ENCODE measurements at places on chromosomes 7 and 10.

DNA sequence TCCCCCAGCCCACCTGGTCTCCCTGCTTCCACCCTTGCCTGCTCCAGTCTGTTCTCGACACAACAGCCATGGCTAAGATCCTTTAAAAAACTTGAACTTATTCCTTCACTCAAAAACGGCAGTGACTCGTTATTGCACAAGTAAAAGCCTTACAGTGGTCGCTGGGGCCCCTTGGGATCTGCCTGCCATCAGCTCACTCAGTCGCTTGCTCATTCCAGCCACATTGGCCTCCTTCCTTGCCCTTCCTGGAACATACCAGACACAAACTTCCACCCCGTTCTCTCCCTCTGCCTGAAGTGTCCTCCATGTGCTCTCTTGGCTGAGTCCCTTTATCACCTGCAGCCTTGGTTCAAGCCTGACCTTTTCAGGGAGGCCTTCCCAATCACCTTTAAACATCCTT, 4.7 kb downstream of the CCNY start:
- DNase-seq = no peak

DNA sequence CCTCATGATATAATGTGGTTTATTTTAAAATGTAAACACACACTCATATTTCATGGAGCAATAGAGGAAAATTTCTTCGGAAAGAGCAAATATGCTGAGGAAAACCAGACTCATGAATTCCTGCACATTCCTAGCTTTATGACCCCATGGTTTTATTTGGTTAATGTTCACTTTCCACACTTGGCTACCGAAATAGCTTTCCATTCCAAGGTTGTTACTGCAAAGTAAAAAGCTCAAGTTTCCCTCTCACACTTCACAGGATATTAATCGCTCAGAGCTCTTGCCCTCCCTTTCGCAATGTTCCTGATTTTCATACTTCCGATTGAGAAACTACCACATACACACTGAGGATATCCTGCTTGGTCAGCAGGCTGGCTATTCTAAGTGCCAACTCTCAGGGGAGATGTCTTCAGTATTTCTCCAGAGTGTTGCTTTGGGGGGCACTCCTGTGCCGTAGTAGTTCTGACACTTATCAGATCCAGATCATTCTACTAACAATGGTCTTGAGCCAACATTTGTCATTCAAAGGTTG, 77.5 kb upstream of the STEAP1B start:
- DNase-seq = no peak

GRCh38 chr7:90430614-90431460, 27.6 kb downstream of the CLDN12 start:
- DNase-seq = no peak

DNA sequence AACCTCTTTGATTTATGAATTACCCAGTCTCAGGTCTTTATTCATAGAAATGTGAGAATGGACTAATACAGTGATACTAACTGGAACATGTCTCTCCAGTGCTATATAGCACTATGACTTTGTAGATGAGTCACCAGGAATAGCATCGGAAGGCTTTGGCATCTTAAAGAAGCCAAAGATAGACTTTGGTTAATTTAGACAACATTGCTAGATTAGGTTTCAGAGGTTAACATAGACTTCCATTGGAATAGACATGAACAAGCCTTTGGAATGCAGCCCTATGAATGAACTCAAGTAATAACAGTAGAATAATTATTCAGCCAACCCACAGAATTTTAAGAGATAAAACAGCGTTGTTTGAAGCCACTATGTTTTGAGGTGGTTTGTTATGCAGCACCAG, 169.2 kb downstream of the HGF start:
- DNase-seq = no peak

DNA sequence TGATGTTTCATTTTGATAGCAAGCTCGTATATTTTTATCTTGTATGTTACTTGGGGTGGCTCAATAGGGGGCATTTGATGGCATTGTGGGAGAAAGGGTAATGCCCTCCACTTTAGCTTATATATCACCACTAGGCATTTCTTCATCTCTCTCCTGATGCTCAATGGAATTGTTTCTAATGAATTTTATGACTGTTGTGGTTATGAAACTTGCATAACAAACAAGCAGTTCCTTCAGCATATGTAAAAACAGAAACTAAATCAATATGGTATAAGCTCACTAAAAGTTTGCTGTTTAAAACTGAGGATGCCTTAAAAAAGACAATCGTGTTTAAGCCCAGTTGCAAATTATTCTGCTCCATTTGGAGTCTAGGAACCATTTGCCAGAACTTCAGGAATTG, 75.5 kb downstream of the CDK14 start:
- no peak for DNase-seq

GRCh38 chr10:116382290-116382689, 45.4 kb upstream of the PNLIPRP3 start:
- no peak for DNase-seq

- DNase-seq = no peak
Observed at GRCh38 chr10:99654390-99655175, 4.7 kb upstream of the ENTPD7 start.

DNA sequence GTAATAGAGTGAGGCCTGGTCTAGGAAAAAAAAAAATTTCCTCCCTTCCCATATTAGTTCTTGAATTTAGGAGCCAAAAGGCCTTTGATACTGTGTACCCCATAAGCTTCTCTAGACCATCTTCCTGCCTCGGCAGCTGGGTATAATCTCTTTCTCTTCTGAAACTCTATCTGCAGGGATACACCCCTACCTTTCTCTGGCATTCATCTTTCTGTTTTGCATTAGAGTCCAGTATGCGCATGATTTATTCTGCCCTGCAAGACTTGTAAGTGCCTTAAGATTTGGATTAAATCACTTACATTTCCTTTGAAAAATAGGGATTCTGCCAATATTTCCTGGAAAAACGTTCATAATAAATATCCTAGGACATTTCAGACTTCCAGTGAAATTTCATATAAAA, 431.2 kb downstream of the PLXDC2 start:
- no peak for DNase-seq

DNA sequence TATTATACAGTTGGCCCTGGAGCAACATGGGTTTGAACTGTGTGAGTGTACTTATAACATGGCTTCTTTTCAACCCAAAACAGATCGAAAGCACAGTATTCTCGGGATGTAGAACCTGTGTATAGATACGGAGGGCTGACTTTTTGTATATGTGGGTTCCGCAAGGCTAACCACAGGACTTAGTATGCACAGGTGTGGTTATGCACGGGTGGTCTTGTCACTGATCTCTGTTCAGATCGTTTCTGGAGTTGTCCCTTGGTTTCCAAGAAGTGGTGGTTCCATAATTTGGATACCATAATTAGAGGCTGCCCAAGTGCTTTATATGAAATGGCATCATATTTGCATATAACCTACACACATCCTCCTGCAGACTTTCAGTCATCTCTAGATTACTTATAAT, 10.9 kb upstream of the BHLHA15 start:
- DNase-seq = no peak

- no peak for DNase-seq
Observed at GRCh38 chr7:123819001-123819400, 26.0 kb upstream of the HYAL4 start.

DNA sequence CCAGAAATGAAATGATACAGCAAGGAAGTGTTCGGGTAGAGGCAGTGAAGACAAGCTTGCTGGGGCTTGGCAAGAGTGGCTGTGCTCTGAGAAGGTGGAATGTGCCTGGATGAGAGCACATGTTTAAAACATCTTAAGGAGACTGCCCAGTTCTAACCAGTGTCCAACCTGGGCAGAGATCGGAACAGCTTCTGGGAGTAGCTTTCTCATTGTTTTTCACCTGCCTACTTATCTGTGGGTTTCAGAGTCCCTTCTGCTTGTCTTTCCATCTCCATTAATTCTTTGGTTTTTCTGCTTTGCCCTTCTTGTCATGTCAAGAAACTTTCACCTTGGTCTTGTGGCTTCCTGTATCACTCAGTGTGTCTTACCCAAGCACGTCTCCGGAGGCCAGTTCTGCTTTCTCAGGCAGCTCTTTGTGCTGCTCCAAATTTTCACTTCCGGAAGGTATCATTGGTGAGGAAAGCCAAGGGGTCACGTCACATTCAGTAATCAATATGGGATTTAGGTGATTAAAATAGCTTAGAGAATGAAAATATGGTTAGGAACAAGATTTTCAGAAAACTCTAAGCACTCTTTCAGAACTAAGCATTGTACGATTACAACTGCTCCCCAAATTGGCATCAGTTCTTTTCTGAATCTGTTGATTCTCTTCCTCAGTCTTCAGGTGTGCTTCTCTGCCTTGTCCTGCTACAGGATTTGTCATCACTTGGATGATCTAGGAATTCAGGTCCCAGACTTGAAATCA, 5.5 kb upstream of the LAMB4 start:
- no peak for DNase-seq

DNA sequence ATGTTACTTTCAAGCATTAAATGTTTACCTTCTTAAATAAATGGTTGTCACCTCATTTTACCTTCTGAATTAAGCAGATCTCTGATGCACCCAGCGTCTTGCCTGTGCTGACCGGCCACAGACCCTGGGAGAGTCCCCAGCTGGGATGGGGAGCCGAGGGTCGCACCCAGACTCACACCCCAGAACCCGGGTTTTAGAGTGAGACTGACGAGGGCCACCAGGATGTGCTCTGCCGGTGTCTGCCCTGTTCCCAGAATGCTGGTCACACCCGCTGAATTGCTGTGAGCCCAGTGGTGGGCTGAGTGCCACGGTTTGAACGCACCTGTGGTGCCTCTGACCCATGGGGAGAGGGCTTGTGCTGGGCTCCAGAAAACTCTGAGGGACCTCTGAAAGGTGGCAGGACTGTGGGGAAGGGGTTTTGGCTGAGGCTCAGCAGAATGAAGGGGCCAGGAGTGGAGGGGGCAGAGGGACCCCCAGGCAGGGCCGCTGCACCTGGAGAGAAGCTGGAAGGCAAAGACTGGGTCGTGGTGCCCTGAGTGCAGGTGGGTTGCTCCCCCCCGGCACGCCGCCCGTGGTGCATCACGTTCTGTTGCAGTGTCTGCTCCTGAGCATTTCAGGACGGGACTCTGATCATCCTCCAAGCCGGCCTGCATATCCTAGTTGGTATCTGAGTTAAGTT, 39.2 kb downstream of the INPP5A start:
- DNase-seq = no peak

DNA sequence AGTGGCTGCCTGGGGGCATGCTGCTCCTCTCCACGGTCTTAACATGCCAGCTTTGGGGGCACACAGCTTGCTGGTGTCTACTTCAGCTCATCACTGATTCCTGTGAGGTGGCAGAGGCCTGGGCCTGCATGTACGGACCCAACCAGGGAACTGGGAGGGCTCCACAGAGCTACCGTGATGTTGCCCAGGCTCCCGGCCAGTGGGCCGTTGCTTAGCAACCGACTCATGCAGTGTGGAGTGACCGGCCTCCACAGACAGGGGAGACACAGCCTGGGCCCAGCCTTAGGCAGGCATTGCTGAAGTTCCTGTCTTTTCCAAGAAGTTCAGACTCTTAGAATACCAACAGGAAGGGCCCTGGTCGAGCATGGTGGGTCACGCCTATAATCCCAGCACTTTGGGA, 25.8 kb upstream of the SH2B2 start:
- DNase-seq = no peak

- DNase-seq = no peak
Observed at GRCh38 chr7:30526163-30526562, 21.5 kb upstream of the GGCT start.

Measured in stimulated activated CD4-positive, alpha-beta T cell treated with anti-CD3 and anti-CD28 coated beads, Interleukin-1b, Interleukin-23, amount 100 ng/mL, for 24 hours (primary cell).